ENCODE measurements at places on chromosomes 5 and 9.

DNA sequence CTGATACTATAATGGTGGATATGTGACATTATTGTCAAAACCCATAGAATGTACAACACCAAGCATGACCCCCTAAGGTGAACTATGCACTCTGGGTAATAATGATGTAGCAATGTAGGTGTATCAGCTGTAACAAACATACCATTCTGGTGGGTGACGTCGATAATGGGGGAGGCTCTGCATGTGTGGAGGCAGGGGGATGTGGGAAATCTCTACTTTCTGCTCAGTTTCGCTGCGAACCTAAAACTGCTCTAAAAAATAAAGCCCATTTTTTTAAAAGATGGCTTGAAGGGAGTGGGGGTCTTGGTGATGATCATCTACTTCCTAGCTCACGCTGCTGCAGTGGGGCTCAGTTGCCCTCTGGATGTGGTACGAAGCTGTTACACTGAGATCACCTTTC, 51.1 kb downstream of the RASGEF1C start:
- DNase-seq, result no peak

DNA sequence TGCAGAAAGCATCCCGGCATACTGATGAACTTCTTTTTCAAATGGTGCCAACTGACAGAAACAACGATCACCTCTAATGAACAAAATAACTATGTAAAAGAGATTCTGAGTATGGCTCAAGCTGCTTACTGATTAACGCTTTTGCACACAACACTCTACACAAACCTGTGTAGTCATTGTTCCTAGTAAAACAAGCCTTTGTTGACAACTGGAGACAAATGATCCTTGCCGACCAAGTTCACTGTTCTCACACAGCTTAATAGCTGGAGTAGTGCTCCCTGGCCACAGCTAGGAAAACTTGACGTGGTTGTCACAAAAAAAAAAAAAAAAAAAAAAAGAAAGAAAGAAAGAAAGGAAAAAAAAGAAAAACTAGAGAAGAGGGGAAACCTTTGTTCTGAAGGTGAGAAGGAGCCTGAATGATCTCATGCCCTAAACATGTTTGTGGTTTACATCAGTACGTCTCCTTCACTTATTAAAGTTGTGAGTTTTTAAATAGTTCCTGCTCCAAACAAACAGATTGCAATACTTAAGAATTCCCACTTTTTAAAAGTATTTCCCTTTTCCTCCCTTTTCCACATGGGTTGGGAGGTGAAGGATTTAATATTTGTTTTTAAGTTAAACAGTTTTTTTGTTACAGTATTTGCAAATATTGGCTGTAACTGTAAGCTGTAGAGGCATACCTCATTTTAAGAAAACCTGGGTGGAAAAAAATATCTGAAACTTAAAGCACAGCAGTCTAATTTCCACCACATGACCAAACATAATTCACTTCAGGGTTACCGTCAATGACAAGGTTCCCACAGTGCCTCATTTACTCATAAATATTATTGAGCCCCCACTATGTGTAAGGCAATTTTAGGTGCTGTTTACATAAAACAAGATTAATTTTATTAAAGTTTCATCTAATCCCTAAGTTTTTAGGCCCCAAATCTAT, 63.7 kb downstream of the GLIS3 start:
- peak; percentile 46 for DNase-seq

- no peak for DNase-seq
These were observed 48.4 kb downstream of the NDUFAF2 start for GRCh38 chr5:60993425-60993824.

DNA sequence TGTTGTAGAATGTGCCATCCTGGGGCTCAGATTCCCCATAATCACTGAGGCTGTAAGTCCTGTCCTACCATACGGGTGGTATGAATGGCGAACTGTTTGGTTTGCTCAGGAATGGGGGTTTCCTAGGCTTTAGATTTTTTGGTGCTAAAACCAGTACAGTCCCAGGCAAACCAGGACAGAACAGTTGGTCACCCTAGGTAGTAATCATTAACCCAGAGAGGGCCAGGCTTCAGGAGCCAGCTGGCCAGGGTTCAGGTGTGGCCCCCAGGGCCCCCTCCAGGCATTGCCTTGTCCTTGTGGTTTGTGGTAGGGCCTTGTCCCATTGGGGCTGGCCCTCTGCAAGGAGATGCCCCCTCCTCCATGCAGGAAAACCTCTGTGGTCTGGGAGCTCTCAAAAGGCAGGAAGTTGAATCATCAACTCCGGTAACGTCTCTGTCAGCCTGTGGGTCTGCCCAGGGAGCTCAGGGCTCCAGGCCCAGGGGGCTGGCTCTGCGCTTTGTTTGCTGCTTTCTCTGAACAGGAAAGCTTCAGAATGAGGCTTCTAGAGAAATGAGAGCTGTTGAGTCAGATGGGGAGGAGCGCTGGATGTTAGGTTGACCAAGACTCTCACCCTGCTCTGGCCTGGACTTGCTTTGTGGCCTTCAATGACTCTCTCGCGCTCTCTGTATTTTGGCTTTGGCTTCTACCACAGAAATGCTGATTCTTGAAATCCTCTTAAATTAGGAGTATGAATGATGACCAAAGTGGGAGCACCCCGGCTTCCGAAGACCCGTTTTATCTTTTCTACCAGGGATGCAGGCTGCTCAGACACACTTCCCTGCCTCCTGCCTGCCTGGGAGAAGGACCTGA, 22.2 kb upstream of the JADE2 start:
- DNase-seq, result peak; percentile 95
